Heart right ventricle (tissue), 16 donors: ENCODE measurements at places on chromosomes 13 and 19. TPM values are rescaled to one million over a fixed set of nuclear protein-coding genes. Genes with fewer than 3 reads are reported as not detected.

Gene ZNF738
- total RNA-seq: 1.6 TPM

Gene GIPC3
- total RNA-seq: 2.8 TPM

DNA sequence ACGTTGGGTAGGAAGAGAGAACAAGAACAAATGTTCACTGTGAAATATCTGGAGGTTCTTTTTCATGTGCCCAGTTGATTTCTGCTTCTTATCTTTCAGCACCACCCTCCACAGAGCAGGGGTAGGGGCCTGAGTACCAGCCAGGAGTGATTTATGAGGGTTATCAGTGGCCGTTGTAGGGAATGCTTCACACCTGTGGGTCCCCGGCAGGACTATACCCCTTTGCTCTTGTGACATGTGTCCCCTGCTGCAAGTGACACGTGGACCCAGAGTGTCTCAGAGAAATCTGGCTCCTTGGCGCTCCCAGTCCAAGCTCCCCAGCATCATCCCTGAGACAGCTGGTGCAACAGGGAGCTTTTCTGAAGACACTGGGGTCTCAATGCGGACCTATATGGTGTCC is 29.7 kb downstream of the SIAH3 start:
- no peak for DNase-seq

- no peak for DNase-seq
Observed at GRCh38 chr13:79402679-79403078, 3.4 kb downstream of the RBM26 start.

Gene FGF9
- total RNA-seq: 10.8 TPM

DNA sequence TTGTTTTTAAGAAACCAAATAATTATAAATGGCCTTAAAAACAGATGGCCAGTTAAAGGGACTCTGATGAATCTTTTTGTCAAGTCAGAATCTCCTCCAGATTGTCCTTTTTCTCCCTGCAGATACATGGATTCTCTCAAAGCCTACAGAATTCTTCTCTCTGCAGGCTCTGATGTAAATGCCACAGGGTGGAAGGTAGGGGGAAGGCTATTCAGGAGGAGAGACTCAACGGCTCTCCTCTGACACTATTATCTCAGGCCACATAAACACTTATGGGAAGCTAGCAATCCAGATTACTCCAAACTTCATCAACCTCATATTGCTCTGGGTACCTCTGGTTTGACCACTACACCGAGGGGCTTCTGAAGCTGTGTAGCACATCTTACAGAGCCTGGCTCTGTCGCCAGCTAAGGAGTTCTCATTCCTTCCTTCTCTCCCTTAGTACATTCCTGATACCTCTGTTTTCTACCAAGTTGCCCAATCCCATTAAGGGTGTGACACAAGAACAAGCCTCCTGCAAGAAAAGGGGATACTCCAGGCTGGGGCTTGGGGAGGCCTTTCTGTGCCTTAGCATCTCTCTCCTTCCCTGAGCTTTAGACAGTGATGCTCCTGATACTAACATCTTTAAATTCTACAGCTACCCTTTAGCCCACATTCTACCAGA is 14.9 kb downstream of the LCP1 start:
- DNase-seq: no peak

Gene KCTD4
- total RNA-seq: 0.16 TPM

Gene NLRP4
- total RNA-seq: not detected

Gene FBXO27
- total RNA-seq: 13.7 TPM

DNA sequence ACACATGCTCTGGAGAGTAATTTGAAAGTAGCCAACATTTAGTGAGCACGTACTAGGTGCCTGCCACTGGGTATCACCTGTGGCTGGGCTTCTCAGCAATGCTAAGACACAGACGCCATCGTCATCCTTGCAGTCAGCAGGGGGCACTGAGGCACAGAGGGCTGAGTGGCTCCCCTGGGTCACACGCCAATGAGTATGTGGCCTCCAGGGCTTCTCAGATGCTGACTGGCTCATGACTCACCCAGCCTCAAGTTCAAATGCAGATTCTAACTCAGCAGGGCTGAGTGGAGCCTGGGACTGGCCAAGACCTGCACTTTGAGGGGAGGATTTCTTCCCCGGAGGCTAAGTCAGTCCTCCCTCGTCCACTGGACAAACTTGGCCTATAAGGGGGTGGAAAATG is 115.1 kb upstream of the CACNA1A start:
- DNase-seq: no peak

GRCh38 chr19:45995715-45996385 is 583 bp downstream of the CCDC61 start:
- DNase-seq: no peak

Gene PBX4
- 0.25 TPM for total RNA-seq

- DNase-seq: no peak
Observed at GRCh38 chr13:106507560-106508274, 27.7 kb downstream of the EFNB2 start.

- DNase-seq: no peak
Observed at GRCh38 chr19:16463991-16464575, 7.7 kb downstream of the EPS15L1 start.

Gene ZNF284
- total RNA-seq: 1.2 TPM

DNA sequence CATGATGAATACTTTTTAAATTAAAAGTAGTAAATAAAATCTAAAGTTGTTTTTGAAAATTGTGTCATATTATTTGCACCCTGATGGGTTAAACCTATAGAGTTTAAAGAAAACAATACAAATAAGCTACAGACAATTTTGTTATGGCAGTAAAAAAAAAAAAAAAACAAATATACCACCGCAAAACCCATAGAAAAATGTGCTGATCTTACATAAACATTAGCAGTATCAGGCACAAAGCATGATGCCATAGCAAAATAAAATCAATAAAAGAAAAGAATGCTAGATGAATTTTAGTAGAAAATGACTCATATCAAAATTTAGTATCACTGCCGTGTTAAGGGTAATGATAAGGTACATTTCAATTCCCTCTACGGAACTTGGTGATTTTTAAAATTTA is 826.0 kb downstream of the SLITRK1 start:
- no peak for DNase-seq

Gene PRR36
- total RNA-seq: not detected

DNA sequence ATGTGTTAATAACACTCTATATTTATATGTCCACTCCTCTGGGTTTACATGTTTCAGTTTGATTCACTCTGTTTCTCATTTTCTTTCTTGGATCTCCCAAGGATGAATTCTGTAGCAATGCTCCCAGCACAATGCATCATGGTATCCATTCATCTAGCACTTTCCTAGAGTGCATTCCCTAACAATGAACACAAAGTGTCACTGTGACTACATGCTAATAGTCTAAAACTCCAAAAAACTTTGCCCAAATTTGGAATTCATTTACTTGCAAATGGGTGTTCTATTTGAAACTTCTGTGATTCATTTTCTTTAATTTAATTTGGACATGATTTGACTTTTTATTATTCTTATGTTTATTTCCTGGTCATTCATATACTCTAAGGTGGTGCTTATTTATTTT is 286.3 kb downstream of the POU4F1 start:
- DNase-seq: no peak

DNA sequence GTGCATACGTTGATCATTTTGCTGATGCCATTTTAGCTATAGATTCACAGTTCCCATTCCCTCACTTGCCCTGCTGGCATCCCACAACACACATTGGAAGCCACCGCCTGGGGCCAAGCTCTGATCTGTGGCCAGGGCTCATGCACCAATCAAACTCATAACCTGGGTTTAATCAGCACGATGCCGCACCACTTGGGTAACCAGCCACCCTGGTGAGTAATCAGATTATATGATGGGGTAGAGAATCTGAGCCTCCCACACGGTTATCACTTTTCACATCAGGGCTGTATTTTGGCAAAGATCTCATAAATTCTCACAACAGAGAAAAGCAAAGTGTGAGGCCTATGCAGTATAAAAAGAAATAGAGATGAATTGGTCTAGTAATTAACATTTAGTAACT is 66.0 kb upstream of the TNFRSF19 start:
- DNase-seq: no peak

DNA sequence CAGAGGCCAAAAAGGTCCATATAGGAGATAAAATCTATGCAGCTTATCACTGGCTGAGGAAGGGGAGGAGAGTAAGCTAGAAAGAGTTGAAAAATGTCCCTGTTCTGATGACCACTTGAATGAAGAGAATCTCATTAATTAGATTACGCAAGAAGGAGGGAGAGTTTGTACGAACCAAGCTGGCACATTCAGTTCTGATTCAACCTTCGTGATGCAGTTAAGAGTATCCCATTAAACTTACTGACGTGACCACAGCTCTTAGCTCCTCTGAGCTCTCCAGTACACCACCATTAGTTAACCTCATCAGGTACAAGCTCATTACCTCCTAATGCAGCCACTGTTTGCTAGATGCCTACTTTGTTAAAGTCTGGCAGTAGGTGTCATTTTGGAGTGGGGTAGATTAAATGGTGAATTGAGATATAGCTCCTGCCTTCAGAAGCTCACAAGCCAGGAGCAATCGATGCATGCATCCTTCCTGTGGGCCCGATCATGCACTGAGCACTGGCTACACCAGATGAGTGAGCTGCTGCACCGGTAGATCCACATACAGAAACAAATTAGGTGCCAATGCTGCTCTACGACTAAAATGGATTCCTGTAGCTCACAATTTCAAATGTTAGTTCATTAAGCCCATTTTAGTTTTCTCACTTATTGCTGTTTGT is 458.3 kb downstream of the COG6 start:
- no peak for DNase-seq

GRCh38 chr19:2977746-2978138 is 378 bp downstream of the TLE6 start:
- DNase-seq: no peak

GRCh38 chr13:78997902-78998629 is 339.1 kb upstream of the OBI1 start:
- no peak for DNase-seq

Gene ZSCAN18
- 96.8 TPM for total RNA-seq

Gene PLIN4
- total RNA-seq: 208 TPM

- no peak for DNase-seq
Observed at GRCh38 chr13:111411151-111411858, 90.9 kb downstream of the TEX29 start.
